ENCODE measurements at places on chromosomes 3 and 15.
A peak's percentile ranks its signal among the peaks of the same experiment; 100 is the strongest.

GRCh38 chr3:37138816-37139215, 35.6 kb downstream of the LRRFIP2 start:
- DNase-seq = no peak

GRCh38 chr3:15973940-15974339, 176.2 kb upstream of the ANKRD28 start:
- DNase-seq = peak; percentile 77

GRCh38 chr3:56297281-56297840, 170.9 kb downstream of the ERC2 start:
- no peak for DNase-seq

DNA sequence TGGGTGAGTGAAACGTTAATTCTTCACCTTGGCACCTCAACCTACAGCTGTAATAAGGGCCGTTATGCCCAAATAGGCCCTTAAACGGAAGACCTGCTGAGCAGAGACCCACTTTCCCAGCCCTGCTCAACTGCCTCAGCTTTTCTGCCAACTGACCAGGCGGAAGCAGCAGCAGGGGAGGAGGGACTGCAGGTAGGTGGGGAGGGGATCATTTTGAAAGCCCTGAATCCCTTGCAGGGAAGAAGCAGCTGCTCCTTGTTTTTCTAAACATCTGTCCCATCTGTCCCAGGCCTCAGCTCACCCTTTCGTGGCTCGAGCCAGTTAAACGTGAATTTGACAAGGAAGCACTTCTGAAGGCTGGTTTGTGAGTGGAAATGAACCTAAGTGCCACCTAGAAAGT, 978 bp upstream of the CMC1 start:
- DNase-seq = no peak

- no peak for DNase-seq
These were observed 185.2 kb upstream of the ARL6 start for GRCh38 chr3:97579365-97579764.

- peak; percentile 100 for DNase-seq
These were observed at the start of gene HEMK1 for GRCh38 chr3:50568947-50569749. HEMK1 (plus strand) TSS chr3:50569522; CDS start chr3:50571105, 1,583 bp downstream.

DNA sequence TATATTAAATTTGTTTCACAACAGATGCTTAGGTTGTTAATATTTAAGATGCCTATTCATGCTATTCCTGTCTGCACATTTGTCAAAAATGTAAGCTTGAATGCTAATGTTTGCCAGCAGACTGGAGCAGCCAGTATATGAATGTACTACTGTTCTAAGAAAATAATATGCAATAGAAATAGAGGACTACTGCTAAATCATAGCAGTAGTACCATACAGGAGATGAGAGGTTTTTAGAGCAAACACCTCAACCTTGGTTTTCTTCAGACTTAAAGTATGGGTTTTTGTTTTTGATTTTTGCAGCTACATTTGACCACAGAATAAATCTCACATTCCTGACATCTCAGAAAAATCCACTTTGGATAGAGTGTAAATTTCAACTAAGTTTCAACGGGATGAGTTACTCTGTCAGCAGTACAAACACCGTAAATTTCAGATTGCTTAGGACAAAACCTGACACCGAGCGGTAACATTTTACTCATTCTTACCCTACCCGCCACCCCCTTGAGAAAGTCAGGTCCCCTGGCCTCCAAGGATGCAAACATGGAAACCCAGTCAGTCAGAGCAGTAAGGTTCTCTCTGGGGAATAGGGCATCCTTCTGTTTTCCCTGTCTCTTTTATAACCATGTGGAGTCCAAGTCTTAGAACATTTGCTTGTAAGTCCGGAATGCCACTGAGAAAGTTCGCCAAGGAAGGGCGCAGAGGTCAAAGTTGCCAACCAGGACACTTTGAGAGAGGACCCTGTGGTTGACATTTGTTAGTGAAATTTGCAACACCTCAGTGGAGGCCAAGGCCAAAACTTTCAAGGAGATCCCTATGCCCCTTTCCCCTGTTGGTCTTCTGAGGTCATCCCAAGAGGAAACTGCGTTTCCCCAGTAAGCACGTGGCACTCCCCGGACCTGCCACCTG, 17.9 kb upstream of the SATB1 start:
- DNase-seq = no peak

- peak; percentile 90 for DNase-seq
These were observed 1.4 kb upstream of the NDUFAF3 start for GRCh38 chr3:49020330-49021212.

DNA sequence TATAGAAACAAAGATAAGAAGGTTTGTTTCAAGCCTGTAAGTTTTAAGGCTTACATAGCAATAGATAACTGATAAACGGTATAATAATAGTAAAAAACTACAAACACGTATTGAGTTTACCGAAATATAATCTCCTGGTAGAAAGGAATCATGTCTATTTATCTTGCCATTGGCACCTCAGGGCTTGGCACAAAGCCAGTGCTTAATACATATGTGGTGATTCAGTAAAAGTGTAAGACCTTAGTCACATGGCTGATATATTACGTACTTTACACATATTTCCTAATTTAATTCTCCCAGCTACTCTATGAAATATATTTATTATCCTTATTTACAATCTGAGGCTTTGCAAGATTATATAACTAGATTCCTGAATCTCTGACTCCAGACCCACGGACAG, 32.0 kb upstream of the SLCO3A1 start:
- no peak for DNase-seq

- DNase-seq = no peak
These were observed 145.6 kb downstream of the TCF12 start for GRCh38 chr15:57064033-57064432.

- DNase-seq = no peak
These were observed 18.1 kb upstream of the BOC start for GRCh38 chr3:113193288-113193687.

DNA sequence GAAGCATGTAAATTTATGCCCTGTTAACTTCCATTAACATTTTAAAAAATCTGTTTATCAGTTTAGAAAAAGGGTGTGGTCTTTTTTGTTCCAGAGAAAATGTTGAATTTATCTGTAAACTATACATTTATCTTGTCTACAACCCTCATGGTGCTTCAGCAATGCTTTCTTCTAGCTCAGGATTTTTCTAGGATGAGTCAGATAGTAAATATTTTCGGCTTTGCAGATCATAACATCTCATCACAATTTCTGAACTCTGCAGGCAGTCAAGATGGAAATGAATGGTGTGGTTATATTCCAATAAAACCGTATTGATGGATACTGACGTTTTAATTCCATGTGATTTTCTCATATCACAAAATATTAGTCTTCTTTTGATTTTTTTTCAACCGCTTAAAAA, 70.5 kb upstream of the FOXB1 start:
- no peak for DNase-seq

- DNase-seq = no peak
These were observed 19.6 kb upstream of the GPR156 start for GRCh38 chr3:120304616-120305015.

GRCh38 chr3:150825916-150826377, 63.0 kb upstream of the SIAH2 start:
- no peak for DNase-seq

DNA sequence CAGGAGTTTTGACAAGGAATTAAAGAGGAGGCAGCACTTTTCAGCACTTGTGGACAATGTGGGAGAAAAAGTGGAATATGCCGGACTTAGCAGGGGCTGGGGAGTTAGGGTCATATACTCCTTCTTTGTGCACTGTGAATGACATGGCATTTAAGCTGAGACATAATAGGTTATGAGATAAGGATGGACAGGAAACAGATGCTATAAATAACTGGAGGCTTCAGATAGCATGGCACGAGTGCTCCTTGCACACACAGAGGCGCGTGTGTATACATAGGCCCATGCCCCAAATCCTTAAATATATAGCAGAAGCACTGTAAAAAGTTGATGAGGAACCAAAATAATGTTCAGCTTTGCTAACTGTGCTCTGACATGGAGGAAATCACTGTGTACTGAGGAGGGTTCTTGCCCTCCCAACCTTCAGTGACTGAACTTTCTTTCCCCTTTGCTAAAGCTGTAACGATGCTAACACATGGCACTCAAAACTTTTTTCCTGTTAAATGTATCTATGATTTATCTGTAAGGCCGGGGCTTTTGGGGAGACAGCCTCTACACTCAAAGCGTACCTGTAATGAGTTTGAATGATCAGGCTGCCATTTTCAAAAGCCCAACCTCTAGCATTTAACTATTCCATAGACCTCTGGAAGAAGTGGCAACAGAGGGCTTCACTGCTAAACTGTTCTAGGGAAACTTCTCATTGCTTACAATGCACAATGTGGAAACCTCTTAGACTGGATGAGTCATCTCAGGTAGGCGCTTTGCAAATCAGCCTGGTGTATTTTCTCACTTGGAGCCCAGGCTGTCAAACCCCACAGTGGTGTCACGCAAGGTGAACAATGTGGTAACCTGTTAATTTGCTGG, 784.6 kb downstream of the NR2F2 start:
- DNase-seq = no peak

DNA sequence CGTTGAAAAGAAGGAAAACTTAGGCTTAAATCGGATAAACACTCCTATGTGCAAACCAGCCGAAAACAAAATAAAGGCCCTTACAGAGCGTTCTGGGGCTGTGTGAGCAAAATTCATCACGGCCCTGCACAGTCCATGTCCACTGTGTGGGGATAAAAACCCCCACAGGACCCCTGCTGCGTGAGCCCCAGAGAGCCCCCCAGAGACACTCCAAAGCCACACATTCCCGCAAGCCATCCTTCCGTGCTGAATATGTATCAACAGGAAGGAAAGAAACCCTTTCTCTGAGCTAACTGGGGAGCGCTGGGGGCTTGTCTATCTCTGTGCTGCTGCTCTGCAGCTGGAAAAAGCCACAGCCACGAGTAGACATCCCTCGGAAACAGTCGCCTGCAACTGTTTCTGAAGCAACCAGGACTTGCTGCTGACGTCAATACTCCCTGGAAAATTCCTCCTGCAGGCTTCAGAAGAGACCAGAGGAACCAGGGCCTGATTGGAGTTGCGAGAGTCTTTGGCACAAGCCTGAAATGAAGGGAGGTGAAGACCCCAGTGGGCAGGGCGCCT, 72.7 kb downstream of the NUP210 start:
- no peak for DNase-seq

DNA sequence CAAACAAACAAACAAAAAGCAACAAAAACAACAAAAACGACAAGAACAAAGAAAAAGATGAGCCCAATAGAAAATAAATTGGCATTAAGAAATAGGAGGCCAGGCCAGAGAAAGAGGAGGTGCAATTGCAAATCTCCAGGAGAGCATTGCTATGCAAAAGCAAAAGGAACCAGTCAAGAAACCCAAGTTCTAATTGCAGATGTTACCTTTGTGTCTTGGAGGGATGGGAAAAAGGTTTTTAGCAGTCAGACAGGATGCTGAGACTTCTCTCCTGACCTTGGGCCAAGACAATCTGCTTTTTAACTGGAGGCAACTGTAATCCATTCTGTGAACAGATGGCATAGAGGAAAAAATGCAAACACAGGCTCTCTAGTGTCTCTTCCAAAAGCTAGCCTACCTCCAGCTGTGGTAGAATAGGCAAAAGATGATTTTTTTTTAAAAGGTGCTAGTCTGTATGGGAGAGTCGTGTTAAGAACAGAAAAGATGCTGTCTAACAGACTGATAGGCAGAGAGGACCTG, 56.4 kb downstream of the LSAMP start:
- no peak for DNase-seq

GRCh38 chr3:197031315-197032285, 2.0 kb upstream of the MELTF start:
- DNase-seq = peak; percentile 91

- DNase-seq = no peak
These were observed 52.2 kb downstream of the EFHB start for GRCh38 chr3:19881852-19882251.

DNA sequence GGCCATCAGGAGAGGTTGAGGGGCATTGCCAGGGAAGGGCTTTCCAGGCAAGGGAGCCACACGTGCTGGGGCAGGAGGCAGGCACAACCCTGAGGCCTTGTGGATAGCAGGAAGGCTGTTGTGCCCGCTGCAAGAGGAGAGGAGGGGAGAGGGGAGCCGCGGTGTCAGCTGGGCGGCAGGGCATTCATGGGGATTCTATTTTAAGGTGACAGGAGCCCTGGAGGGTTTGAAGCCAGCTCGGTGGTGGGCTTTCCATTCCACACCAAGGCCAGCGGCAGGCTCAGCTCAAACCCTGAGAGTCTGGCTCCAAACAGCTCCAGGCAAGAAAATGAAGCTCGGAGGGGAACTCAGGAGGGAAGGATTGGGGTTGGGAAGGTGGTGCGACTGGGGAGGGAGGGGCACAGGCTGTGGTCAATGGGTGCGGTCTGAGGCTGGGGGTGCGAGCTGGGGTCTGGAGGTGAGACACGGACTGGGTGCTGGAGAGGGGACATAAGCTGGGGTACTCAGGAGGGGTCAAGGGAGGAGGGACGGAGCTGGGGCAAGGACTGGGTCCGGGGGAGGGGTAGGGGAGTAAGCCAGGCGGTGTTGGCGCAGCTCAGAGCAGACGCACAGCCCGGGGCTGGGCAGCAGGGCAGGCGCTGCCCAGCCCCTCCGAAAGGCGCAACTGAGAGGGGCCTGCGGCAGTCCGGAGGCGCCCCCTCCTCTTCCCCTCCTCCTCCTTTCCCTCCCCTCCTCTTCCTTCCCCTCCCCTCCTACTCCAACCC, 43.4 kb downstream of the TPRA1 start:
- DNase-seq = no peak

DNA sequence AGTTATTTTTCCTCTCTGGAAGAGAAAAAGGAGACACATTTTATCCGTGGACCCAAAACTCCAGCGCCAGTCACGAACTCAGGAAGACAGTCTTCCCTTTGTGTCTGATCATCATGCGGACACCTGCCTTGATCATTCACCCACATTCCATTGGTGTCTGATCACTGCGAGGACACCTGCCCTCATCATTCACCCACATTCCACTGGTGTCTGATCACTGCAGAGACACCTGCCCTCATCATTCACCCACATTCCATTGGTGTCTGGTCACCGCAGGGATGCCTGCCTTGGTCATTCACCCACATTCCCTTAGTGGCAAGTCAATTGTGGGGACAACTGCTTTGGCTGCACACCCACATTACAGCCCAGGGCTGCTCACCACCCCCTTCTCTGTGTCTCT, 148.9 kb downstream of the ROBO1 start:
- no peak for DNase-seq

GRCh38 chr3:127849368-127849767, 27.1 kb upstream of the MGLL start:
- DNase-seq = no peak

DNA sequence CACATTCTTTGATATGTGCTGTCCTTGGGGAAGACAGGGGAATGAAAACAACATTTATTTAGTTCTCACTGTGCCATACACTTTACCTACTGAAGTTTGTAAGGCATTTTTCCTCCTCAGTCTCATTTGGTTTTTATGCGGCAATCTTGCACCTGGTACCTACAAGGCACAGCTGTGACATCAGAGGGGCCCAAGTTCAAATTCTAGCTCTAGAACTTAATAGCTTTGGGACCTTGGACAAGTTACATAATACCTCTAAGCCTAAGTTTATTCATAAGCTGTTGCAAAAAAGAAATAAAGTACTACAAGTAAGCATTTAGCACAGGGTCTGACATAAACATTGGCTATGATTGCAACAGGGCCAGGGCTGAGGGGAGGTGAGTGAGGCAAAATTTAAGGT, 5.6 kb upstream of the FAM81A start:
- no peak for DNase-seq

DNA sequence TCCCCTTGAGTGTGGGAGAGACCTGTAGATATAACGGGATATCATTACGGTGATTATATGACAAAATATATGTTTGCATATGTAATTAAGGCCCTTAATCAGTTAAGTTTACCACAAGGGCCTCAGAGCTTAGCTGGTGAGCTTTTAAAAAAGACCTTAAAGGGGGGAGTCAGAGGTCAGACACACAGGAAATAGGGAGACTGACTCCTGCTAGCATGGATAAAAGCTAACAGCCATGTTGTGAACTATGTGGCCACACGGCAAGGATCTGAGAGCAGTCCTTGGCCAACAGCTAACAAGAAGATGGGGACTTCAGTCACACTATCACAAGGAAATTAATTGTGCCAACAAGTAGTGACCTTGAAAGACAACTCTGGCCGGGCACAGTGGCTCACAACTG, 3.1 kb downstream of the STAG1 start:
- DNase-seq = no peak
